ENCODE measurements at places on chromosomes 16 and 17. TPM values are rescaled to one million over a fixed set of nuclear protein-coding genes. Genes with fewer than 3 reads are reported as not detected.
A peak's percentile ranks its signal among the peaks of the same experiment; 100 is the strongest.

KCNAB3 gene
- total RNA-seq, result 18.8 TPM

ICAM2 gene
- total RNA-seq, result 0.22 TPM

MGAT5B gene
- 1.0 TPM for total RNA-seq

KRTAP2-3 gene
- total RNA-seq, result 0.45 TPM

MEIOB gene
- not detected for total RNA-seq

CHST5 gene
- 0.50 TPM for total RNA-seq

GNPTG gene
- total RNA-seq, result 47.8 TPM

SALL1 gene
- total RNA-seq, result 0.33 TPM

NHLRC4 gene
- 2.3 TPM for total RNA-seq

DNA sequence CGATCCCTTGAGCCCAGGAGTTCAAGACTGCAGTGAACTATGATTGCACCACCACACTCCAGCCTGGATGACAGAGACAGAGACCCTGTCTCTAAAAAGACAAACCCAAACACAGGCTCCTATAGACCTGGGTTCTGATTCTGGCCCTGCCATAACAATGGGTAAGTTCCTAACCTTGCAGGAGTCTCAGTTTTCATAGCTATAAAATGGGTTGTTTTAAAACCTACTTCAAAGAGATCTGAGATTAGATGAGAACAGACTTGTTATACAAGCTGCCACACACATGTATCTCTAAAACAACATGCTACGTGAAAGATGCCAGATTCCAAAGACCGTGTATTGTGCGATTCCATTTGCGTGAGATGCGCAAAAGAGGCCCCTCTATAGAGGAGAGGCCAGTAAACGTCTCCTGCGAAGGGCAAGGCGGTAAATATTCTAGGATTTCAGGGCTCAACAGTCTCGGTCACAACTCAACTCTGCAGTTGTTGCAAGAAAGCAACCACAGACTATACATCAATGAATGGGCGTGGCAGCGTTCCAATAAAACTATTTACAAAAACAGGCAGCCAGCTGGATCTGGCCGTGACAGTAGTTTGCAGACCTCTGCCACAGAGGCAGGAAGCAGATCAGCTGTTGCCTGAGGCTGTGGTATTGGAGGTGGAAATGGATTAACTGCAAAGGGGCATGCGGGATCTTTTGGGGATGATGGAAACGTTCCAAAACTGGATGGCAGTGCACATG lies 5.9 kb downstream of the CORO7 start:
- peaks cover 5% of the 10 kb centered on the region for H3K4me1 ChIP-seq
- DNase-seq, result no peak
- H3K27me3 ChIP-seq, result no peaks in the 10 kb centered on the region

DNA sequence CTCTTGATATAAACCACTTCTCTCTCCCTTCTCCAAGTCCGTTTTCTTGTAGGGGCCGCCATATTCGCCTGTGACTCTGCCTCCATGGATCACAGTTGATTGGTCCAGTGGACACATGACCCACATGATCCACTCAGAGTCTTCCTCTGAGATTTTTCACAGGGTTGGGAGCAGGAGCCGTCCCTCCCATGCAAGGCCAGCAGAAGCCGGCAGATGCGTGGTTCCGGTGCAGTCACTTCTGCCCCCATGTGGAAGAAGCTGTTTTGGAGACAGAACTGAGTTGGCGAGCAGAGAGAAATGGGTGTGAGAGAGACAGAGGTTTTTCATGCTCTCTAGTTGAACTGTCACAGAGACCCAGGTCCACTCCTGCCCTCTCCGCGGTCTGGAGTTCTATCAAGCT lies 83.3 kb downstream of the C16orf95 start:
- H3K4me3 ChIP-seq, result no peak overlapping the region
- peaks cover 4% of the 10 kb centered on the region for H3K27me3 ChIP-seq
- DNase-seq, result no peak
- H3K4me1 ChIP-seq, result peaks cover 1% of the 10 kb centered on the region
- no peaks in the 10 kb centered on the region for H3K36me3 ChIP-seq

DNA sequence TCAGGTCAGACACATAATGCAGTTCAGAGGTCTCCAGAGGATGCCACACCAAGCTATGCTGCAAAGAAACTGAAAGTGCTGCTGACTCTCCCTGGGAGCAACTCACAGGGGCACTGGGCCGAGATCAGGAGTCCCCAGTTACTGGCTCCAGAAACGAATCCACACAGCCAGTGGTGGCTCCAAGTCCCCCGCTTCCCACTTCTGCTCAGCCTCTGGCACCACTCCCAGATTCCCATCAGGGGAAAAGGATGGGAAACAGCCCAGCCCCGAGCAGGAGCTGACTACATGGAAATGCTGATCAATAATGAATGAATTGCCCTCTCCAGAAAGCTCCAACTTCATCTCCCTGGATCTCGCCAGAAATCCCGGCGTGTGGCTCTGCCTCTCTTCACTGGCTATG lies 62.3 kb upstream of the CDH5 start:
- no peaks in the 10 kb centered on the region for H3K4me1 ChIP-seq
- H3K4me3 ChIP-seq, result no peak overlapping the region
- peak; percentile 36 for DNase-seq
- H3K36me3 ChIP-seq, result no peaks in the 10 kb centered on the region

GRCh38 chr17:48718227-48718760 lies 4.0 kb downstream of the PRAC1 start:
- H3K36me3 ChIP-seq, result no peaks in the 10 kb centered on the region
- peaks cover 94% of the 10 kb centered on the region for H3K27me3 ChIP-seq
- peak overlapping the region; percentile 79 for H3K4me3 ChIP-seq

- no peaks in the 10 kb centered on the region for H3K36me3 ChIP-seq
- H3K27me3 ChIP-seq, result peaks cover 12% of the 10 kb centered on the region
- H3K4me3 ChIP-seq, result no peak overlapping the region
- no peaks in the 10 kb centered on the region for H3K4me1 ChIP-seq
- no peak for DNase-seq
Observed at GRCh38 chr17:3993493-3994220, 29.4 kb upstream of the ATP2A3 start.

GRCh38 chr17:18860161-18860972 lies 2.4 kb downstream of the PRPSAP2 start:
- peak overlapping the region; percentile 30 for H3K27ac ChIP-seq
- no peak for DNase-seq
- no peaks in the 10 kb centered on the region for H3K27me3 ChIP-seq
- H3K36me3 ChIP-seq, result peaks cover 5% of the 10 kb centered on the region

DNA sequence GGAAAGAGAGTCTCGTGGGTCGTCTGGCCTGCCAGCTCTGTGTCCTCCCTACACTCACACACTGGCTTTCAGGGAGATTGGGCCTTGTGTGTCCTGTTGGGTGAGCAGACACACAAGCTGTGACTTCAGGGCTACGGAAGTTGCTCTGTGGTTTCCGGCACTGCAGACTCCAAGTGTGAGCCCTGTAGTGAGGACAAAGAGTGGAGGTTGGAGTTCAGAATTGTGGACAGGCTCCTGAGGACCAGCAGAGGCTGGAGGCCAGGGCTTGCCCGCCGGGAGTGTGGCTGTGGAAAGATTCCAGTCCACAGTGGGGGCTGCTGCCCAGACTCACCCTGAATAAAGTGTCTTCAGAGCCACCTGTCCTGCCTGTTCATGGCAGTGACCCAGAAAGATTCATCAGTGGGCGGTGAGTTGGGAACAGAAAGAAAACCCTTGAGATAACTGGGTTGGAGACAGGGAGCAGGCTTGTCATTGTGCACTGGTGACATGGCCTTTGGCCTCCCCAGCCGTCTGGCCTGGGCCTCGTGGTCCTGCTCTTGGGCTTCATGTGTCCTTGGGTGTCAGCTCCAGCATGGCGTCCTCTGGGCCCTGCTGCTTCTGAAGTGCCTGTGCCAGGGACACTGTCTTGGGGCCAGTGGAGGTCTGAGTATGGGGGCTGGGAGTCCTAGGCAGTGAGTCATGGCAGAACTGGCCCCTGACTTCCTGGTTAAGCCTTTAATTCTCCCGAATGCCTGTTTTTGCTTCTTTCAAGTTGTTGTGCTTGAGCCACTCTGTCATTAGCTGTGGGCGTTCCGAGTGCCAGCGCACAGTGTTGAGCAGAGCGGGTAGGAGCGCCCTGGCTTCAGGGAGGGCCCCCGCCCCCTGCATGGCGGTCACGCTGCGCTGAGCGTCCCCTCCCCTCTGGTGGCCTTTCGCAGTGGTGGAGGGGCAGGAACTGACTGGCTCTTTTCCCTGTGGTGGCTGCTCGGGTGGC lies 19.9 kb upstream of the ZNF750 start:
- H3K4me1 ChIP-seq, result peaks cover 58% of the 10 kb centered on the region
- peak overlapping the region; percentile 47 for H3K4me3 ChIP-seq
- DNase-seq, result no peak

DNA sequence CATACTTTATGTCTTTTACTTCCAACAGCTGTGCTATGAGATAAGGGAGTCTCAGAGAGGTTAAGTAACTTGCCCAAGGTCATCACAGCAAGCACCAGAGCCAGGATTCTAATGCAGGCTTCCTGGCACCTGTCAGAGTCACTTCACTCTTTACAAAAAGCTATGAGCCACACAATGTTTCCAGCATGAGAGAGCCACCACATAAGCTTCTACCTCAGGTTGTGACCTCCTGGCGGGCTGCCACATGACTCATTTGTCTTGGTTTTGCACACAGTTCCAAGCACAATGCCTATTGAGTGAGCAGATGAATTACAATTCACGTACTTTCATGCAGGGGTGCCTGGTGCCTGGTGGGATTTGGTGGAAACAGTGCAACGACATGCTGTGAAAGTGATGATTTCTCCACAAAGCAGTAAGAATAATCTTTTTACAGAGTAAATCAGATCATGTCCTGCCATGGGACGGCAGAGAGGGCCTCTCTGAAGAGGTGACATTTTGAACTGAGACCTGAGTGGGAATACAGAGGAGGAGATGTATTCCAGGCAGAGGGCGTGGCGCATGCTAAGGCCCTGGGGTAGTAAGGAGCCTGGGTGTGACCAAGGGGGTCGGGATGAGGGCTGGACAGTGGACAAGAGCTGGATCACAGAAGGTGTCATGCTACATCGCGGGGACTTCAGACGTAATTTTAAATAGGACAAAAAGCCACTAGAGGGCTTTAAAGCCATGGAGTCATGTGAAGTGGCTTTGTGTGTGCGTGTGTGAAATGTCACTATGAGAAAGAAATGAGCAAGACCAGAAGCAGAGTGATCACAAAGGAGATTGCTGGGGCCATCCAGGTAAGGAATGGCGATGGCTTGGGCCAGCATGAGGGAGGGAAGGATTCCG lies 53.4 kb downstream of the CACNG3 start:
- DNase-seq, result no peak
- H3K27me3 ChIP-seq, result peaks cover 33% of the 10 kb centered on the region
- H3K4me1 ChIP-seq, result no peaks in the 10 kb centered on the region
- no peak overlapping the region for H3K27ac ChIP-seq
- H3K4me3 ChIP-seq, result no peak overlapping the region
- no peaks in the 10 kb centered on the region for H3K36me3 ChIP-seq

All from mesothelial cell of epicardium (in vitro differentiated cells).